ENCODE measurements at places on chromosomes 13 and 19.

GRCh38 chr19:46081928-46082727 lies 41.3 kb upstream of the IGFL4 start:
- DNase-seq, result peak; percentile 39

GRCh38 chr13:50243931-50244330 lies 228.7 kb downstream of the KCNRG start:
- no peak for DNase-seq

DNA sequence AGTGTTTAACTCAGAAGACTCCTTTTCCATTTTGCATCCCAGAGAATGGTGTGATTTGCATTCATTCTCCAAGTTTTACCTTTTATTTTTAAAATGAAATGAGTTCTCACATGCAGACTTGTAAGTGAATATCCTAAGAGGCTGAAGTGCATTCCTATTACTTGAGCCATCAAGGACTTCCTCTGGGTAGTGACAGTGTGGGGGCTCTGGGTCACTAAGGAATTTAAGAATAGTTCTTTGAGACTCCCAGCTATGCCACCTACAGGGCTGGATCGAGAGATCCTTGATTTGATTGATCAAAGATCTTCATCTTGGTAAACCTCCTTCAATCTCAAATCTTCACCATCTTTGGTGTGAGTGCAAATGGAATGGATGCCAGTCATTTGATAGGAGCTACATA lies 36.3 kb upstream of the SLC10A2 start:
- no peak for DNase-seq

DNA sequence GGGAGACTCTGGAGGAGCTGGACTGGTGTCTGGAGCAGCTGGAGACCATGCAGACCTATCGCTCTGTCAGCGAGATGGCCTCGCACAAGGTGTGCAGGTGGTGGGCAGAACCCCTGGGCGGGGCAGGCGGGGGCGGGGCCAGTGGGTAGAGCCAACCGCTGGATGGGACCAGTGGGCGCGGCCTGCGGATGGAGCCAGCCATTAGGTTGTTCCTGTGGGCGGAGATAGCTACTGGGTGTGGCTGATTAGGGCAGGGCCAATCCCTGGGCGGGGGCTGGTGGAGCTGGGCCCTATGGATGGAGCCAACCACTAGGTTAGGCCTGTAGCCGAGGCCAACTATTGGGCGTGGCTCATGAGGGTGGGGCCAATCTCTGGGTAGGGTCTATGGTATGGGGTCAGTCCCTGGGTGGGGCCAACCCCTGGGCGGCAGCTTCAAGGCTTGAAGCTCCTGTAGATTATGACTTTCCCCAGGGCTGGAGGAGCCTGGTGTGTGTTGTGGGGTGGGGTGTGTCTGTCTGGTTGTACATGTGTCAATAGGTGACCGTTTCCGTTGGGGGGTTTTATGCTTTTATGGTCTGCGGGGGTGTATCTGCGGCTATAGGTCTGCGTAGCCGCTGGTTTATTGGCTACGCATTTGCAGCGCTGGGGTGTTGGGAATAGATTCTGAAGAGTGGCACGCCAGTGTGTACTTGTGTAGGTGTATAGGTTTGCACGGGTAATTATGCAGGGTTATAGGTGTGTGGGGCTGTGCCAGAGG lies 30.7 kb downstream of the PDE4A start:
- DNase-seq, result no peak

- peak; percentile 48 for DNase-seq
Measured at GRCh38 chr13:26707122-26708006, 53.2 kb downstream of the GPR12 start.

- no peak for DNase-seq
Measured at GRCh38 chr19:35352177-35352447, 4.4 kb downstream of the FFAR1 start.

DNA sequence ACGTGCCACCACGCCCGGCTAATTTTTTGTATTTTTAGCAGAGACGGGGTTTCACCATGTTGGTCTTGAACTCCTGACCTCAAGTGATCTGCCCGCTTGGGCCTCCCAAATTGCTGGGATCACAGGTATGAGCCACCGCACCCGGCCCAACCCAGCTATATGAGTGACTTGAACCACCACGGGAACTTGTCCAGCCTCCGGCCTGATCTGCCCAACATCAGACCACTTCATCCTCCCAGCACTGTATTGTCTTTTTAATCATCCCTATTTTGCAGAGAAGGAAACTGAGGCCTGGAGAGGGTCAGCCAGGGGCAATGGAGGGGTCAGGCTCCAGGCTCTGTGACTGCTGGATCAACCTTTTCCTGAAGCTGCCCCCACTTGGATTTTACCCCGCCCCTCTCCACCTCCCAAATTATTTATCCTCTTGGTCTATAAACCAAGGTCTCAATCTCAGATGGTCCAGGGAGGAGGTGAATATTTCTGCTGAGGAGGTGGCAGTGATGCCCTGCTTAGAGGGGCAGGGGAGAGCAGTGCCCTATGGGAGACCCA lies 893 bp upstream of the PLIN3 start:
- no peak for DNase-seq

GRCh38 chr19:6126335-6126974 lies 9.0 kb upstream of the ACSBG2 start:
- DNase-seq, result peak; percentile 88

GRCh38 chr19:3041327-3041726 lies 12.2 kb upstream of the TLE2 start:
- DNase-seq, result no peak

- DNase-seq, result no peak
Measured at GRCh38 chr13:87810391-87810801, 139.2 kb downstream of the SLITRK5 start.

DNA sequence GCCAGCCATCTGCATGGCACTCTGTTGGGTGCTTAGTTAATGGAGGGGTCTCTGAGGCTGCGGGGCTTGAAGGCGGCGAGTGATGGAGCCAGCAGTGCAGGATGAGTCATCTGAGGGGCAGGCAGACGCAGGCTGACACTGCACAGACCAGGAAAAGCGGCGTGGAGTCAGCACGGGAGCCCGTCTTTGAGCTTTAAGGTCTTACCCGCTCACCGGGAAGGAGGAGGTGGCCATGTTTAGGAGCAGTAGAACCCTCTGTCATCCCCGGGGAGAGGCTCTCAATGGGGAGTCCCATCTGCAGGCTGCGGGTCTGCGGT lies 13.1 kb downstream of the NAXD start:
- no peak for DNase-seq

GRCh38 chr13:97256343-97256783 lies 34.2 kb downstream of the MBNL2 start:
- no peak for DNase-seq

- no peak for DNase-seq
Measured at GRCh38 chr19:48302600-48302959, 22.8 kb upstream of the EMP3 start.

- DNase-seq, result no peak
Measured at GRCh38 chr13:100853434-100853833, 178.8 kb upstream of the TMTC4 start.

DNA sequence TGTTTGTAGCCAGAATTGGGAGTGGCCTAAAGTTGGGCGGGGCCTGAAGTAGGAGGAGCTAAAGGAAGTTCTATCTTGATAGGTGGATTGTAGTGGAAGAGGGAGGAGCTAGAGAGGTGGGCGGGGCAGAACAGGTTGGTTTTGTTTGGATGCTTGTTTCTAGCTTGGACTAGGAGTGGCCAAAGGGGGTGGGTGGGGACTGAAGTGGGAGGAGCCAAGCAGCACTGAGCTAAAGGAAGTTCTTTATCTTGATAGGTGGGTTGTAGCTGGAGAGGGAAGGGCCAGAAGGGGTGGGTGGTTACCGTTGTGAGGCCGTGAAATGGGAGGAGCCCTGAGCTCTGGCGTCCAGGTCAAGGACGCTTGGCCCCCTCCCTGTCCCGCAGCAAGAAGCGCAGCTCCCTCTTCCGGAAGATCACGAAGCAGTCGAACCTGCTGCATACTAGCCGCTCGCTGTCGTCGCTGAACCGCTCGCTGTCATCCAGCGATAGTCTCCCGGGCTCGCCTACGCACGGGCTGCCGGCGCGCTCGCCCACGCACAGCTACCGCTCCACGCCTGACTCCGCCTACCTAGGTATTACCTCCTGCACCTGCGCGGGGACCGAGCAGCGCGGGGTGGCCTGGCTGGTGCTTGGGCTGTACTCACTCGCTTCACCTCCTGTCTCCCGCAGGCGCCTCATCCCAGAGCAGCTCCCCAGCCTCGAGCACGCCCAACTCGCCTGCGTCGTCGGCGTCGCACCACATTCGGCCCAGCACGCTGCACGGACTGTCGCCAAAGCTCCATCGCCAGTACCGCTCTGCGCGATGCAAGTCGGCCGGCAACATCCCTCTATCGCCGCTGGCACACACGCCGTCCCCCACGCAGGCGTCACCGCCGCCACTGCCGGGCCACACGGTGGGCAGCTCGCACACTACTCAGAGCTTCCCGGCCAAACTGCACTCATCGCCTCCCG lies 8.0 kb downstream of the DNASE2 start:
- DNase-seq, result no peak

DNA sequence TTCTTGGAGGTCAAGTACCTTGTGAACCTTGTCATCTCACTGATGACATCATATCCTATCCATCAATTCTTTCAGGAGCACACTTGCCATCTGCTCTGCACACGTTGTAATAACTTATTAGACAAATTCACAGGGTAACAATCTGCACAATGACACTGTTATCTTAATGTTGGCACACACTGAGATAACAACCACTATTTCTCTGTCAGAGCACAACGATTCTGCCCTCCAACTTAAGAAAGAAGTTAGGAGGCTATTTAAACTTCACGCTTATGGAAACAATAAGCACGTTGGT lies 351.3 kb downstream of the DACH1 start:
- no peak for DNase-seq

DNA sequence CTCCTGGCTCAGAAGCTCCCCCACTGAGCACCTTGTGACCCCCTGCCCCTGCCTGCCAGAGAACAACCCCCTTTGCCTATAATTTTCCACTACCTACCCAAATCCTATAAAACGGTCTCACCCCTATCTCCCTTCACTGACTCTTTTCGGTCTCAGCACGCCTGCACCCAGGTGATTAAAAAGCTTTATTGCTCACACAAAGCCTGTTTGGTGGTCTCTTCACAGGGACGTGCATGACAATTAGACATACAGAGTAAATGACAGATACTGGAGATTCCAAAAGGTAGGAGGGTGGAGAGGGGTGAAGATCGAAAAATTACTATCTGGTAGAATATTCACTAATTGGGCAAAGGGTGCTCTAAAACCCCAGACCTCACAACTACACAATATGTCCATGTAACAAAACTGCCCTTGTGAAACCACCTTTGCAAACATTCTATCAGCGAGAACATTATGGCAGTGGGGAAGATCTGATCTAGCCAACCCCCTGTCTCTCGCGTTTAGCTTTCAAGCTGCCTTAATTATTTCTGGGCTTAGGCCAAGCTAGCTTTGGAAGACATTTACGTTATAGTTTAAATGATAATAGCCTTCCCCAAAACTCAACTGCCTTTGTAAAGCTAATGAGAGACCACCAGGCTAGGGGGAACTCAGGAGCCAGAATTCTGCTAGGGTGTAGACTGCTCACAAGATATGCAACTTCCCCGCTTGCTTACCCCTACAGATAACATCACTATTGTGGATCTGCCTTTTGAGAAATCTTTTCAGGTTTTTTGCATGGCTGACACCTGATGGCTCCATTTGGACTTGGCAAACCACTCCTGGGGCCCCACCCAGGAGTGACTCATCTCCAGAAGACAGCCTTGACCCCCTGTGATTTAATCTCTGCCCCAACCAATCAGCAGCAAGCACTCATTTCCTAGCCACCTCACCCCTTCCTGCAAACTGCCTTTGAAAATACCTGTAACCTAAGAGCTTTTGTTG lies 1534.0 kb upstream of the SPRY2 start:
- no peak for DNase-seq

- no peak for DNase-seq
Measured at GRCh38 chr13:101545521-101545920, 93.0 kb downstream of the ITGBL1 start.

DNA sequence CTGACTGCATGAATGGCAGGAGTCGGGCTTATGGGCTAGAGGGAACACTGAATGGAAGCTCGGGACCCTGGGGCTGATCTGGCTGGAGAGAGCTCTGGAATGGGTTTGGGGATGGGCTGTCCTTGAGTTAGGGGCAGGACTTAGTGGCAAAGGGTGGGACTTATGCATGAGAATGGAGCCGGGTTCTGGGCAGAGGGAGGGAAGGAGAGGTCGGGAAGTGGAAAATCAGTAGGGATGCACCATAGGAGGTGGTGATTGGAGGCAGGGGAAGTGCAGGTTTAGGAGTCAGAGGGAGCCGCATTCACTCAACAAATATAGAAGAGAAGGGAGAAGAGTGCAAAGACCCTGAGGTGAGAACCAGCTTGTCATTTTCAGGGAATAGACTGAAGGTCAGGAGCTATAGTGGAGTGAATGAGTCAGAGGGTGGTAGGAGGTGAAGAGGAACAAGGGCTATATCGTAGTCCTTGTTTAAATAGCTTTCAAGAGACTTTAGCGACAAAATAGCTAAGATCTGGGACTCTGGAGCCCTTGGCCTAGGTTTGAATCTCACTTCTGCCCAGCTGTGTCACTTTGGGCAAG lies 748 bp downstream of the RAB4B start:
- no peak for DNase-seq

DNA sequence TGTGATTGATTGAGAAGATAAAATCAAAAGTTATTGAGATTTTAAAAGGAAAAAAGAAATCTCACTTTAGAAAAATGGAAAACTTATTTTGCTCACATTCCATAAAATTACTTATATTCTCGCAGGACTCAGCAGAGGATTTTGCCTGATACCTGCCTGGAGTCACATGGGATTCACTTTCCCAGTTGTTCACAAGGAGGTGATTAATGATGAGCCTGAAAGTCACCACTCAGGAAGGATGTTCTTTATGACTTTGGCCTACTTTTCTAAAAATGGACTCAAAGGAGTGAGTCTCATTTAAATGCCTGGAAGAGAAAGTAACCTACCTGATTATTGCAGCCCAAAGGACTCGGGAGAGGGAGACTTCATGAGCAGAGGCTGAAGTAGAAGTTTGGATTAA lies 34.5 kb upstream of the FAM216B start:
- DNase-seq, result no peak

DNA sequence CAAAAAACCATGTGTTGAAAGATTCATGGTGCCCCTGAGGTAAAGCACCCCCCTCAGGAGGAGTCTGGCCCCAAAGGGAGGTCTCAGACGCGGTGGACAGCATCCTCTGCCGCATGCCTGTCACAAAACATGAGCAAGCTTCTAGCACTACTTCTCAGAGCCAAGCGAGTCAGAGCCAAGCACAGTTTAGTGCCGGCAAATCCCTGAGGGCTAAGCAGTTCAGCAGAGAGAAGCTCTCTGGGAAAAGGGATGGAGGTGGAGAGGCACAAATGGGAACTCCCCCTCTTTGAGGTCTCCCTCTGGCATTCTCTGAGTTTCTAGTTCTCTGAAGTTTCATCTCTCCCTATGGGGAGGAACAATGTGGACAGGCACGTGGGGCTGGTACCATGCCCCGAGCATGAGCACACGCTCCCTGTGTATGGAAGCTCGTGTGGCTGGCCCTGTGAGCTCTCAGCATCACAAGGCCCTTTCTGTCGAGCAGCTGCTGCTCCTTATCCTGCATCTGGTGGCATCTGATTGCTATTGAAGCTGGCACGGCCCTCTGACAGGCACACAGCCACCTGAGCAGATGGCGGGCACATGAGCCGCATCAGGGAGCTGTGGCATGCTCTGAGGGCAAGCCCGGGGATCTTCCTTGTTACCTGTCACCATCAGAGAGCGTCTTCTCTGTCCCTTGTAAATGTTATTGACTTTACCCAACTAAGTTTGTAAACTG lies 325.1 kb downstream of the SLC7A1 start:
- DNase-seq, result no peak
